ENCODE measurements at places on chromosomes 2 and 18.

DNA sequence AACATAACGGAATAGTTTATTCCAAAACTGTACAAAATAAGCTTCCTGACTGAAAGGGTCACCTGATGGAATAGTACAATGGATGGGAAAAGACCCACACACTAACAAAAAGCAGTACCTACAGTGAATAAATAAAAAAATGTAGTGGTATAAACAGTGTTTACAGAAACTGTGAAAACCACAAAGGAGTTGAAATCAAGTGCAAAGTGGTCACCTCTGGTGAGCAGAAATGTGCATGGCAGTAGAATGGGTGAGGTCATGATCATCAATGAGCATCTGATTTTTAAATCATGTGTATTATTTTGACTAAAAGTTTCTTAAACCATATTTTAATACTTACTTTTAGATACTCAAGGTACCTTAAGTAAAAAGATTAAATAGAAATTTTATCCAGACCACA, 11.4 kb downstream of the WDSUB1 start:
- no peak for DNase-seq

DNA sequence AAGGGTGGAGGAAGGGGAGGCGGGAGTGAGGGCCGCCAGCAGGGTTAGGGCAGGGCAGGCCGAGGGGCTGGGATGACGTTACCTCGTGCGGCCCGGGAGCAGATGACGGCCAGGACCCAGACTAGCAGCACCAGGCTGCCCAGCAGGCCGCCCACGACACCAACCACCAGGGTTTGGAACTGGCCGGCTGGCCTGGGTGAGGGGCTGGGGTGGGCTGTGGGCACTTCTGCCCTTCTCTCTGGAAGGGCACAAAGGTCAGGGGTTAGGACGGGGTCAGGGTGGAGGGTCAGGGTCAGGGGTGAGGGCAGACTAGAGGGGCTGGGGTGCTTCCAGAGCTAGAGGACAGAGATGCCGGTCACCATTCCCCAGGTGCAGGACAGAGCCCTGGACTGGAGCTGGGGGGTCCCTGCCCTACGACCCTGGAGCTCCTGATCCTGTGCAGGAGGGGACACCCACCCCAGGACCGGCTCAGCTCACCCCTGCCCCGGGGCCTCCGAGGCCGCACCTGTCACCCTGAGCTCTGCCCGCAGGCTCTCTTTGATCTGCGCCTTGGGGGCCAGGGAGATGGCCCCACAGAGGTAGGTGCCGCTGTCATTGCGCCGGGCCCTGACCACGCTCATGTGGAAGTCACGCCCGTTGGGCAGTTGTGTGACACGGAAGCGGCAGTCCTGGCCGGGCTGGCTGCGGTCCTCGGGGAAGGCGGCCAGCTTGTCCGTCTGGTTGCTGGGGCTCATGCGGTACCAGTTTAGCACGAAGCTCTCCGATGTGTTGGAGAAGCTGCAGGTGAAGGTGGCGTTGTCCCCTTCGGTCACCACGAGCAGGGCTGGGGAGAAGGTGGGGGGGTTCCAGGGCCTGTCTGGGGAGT, 6.3 kb downstream of the PDCD1 start:
- no peak for DNase-seq

- no peak for DNase-seq
These were observed 3.1 kb upstream of the TCF23 start for GRCh38 chr2:27145682-27146081.

GRCh38 chr2:235639885-235640284, 146.0 kb downstream of the AGAP1 start:
- no peak for DNase-seq

DNA sequence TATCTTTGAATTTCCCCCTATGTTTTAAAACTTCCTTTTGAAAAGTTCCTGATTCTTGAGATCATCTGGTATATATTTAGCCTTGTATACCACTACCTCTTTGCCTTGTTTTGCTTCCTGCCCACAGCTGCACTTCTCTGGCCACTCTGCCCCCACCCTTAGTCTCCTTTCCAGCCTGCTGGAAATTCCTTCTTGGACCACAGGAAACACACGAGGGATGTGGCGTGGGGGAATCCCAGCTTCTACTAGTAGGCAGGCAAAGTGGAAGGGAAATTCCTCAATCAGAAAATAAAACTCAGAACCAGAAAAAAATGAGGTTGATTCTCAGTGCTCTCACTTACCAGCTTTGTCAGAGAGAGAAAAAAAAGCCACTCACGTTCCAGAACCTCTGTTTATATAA, 13.4 kb downstream of the IL18RAP start:
- DNase-seq: no peak

GRCh38 chr2:232979871-232980461, 33.1 kb downstream of the NGEF start:
- no peak for DNase-seq

DNA sequence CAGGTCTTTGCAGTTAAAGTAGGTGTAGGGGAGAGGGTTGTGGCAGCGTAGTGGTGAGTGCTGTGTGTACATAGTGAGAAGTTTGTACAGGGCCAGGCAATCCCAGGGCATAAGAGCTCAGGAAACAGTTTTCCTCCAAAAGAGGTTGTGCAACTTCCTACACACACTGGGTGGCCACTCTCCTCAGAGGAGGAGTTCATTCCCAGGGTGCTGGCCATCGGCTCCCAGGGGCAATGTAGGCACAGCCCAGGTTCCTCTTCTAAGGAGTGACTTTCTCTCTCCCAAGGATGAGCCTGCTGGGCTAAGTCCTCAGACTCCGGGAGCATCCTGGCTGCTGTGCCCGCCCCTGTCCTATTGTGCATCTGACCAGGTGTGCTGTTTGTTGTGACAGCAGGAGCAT, 3.0 kb downstream of the ACOXL start:
- no peak for DNase-seq

DNA sequence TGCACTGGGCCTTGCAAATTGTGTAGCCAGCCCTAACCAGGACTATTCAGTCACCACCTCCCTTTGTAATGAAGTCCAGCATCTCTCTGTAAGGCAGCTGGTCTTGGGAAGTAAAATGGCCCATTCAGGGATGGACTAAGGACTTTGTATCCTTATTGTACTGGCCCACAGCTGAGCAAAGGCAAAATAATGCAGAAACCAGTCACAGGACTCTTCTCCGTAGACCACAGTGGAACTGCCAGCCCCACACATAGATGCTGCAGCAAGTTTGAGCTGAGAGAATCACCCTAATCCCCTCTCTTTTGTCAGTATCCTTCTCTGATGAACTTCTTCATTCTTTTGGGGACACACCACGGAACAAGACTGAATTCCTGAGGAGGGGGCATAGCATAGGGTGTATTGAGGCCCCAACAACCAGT, 73.6 kb upstream of the RTN4 start:
- no peak for DNase-seq

DNA sequence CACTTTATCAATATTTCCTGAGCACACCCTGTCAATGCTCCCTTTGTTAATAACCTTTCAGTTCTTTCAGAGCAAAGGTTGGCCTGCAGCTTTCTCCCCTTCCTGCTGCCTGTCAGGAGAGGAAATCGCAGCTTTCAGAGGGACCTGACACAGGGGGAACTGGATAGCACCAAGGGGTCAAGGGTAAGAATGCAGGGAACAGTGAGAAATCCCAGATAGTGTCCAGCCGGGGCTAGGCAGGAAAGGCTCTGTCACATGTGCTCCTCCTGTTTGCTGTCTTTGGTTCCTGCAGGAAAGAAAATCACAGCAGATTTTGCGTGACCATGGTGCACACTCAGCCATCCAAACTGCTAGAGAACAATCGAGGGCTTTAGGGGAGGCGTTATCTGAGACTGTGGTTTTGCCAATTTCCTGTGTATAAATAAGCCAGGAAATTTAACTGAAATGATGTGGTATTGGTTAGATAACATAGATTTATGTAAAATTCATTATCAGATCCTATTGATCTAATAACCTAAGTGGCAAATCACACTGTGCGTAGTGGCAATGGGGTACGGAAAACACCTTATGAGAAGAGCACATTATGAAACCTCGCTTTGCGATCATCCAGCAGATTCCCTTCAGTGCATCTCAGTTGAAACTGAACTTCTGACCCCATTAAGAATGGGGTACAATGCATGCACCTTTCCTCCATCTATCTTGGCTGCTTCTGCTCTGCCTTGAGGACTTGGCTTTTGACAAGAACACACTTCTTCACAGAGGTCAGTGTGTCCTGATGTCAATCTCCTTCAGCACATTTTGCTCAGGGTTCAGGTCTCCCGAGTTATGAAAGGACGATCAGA, 178.0 kb downstream of the ICOS start:
- DNase-seq: no peak

DNA sequence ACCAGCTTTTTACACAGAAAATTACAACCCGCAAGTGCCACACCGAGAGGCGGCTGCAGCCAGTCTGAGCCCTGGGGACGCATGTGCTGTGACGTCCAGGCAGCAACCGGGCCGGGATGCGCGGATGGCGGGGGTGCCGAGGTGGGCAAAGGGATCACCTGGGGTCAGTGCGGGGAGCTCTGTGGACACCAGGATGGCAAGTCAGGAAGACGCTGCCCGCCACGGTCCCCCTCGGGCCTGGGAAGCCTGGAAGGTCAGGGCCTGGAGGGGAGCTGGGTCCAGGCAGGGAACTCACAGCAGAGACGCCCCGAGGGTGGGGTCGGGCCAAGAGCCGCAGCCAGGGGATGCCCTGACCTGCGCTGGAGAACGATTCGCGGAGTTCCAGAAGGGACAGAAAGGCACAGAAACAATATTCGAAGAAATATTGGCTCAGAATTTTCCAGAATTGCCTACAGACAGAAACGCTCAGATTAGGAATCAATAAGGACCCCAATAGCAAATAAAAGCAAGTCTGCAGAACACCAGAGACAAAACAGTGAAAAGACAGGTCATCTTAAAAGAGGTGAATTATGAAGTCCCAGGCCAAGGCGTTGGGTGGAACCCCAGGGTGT, 11.7 kb upstream of the KIF1A start:
- no peak for DNase-seq

- no peak for DNase-seq
These were observed 12.0 kb upstream of the ATP6V1C2 start for GRCh38 chr2:10709290-10709939.

DNA sequence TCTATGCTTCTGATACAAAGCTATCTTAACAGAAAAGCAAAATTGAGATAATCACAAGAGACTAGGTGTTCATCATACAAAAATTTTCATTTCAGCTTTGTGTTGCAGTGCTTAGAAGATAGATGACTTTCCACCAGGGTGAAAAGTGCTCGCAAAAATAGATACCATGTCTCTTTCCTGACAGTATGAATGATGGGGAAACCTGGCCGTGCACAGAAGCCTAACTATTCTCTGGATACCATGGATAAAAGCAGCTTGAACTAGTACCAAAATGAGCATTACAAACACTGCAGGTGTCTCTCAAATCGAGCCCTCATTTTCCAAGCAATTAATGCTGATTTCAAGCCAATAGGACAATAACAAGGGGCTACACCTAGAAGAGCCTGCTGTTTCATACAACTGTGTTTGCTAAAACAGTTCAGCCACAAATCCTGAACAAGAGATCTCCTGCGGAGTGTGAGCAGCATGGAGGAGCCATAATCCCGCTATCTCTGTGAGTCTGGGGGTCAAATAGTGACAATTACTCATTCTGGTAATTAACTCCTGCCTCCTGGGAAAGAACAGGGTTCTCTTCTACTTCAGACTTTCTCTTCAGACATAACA, 507.6 kb downstream of the PID1 start:
- no peak for DNase-seq

DNA sequence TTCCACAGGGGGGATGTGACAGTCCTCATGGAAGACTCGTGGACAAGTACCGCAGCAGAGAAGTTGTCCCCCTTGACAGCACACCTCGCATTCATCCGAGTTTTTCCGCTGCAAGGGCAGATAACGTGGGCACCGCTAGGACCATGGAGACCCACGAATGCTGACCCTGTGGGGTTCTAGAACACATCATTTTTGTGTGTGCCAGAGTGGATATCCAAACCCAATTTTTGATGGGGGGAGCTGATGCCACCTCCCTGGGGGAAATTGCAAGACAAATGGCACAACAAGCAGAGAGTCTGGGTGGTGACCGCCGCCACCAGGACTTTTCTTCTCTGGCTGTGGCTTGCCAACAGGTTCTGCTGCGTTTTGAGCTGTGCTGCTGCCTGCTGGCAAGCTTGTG, 46.9 kb downstream of the SP110 start:
- DNase-seq: no peak

GRCh38 chr18:6088432-6088831, 193.1 kb upstream of the TMEM200C start:
- no peak for DNase-seq

DNA sequence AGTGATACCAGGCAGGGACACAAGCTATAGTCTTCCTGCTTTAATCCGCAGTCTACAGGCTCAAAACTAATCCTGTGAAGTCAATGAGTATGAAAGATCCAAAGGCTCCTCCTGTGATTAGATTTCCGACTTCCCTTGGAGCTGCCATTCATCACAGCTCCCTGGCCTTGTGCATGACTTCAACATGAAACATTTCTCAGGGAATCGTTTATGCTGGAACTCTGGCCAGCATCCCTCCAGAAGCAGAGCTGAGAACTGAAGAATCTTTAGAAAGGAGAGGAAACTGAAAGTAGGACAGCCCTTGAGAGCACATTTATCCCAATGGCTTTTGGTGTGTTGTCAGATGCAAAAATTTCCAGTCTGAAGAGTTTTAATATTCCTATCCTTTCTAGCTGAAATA, 84.3 kb upstream of the SESTD1 start:
- DNase-seq: no peak

Measured in GDM1 (cell line).